ENCODE measurements at places on chromosomes 1 and 21.

DNA sequence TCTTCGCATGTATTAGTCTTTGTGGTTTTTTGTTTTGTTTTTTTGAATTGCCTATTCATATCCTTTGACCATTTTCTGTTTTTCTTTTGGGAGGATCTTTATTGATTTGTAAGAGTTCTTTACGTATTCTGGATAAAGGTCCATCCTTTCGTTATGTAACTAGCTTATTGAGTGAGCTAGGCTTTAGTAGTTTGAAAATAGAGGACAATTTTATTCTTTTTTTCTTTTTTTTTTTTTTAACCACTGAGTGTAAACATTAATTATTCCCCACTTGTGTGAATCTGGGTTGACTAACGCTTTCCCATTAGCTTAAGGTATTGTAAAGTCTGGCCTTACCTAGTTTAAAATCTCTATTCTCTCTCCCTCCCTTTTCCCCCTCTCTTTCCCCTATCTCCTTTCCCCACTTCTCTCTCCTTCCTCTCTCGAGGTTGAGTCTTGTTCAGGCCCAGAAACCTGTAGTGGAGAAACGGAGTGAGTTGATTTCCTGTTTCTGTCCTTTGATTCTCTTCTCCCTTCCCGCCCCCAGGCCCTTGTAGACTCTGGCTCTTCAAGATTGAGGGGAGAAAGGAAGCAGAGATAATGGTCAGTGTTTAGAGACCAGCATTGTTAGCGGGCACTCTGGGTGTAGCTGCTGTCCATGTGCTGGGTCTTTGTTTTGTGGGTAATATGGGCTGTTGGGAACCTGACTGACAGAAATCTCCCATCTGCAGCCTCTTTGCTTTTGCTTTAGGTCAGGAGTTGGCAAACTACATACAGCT is 1.5 kb downstream of the MORC3 start:
- peak; percentile 50 for DNase-seq

DNA sequence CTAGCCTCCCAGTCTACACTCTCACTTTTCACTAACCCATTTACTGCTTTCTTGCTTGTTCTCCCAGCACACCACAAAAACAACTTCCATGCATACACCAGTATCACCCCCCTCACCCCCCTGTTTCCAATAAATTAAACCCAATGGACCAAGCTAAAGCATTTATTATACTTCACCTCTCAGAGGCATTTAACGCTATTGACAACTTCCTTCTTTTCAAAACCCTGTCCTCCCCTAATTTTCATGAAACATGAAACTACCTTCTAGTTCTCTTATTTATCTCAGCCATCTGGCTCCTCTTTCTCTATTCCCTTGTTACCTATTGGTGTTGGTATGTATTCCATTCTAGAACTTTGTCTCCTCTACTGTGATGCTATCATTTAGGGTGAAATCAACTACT is 32.3 kb downstream of the PTPRC start:
- DNase-seq: no peak

GRCh38 chr1:47031059-47031458 is 7.6 kb downstream of the CYP4X1 start:
- DNase-seq: no peak

- DNase-seq: no peak
Observed at GRCh38 chr1:175804561-175804960, 61.2 kb upstream of the TNR start.

- peak; percentile 25 for DNase-seq
Observed at GRCh38 chr1:70528590-70529333, 117.7 kb downstream of the CTH start.

DNA sequence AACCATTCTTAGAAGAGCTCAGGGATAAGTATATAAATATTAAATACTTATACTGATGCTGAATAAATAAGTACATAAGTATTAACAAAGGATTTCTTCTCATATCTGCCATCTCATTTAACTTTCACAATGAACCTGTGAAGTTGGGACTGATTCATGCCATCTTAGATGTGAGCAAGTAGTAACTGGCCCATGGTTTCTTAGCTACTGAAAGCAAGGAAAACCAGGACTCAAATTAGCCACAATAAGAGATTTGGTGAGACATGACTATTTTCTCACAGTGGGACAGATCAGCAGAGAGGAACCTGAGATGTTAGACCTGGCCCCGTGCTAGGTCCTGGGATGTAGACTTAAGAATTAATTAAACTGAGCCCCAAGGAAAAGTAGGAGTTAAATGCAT is 8.2 kb upstream of the RAB3B start:
- DNase-seq: no peak

DNA sequence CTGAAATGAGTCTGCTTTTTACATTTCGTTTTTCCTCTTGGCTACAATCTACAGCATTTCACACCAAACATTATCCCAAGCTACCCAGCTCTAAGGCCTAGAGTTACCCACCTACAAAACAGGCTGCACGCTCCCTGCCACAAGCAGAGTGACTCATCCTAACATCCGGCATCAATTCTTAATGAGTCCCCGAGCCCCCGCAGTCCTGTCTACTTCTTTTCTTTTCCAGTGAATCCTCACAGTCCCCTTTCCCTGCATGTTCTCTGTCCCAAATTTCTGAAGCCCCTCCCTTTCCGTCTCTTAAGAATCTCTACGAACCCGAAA is 650 bp downstream of the PCNX2 start:
- DNase-seq: peak; percentile 70

DNA sequence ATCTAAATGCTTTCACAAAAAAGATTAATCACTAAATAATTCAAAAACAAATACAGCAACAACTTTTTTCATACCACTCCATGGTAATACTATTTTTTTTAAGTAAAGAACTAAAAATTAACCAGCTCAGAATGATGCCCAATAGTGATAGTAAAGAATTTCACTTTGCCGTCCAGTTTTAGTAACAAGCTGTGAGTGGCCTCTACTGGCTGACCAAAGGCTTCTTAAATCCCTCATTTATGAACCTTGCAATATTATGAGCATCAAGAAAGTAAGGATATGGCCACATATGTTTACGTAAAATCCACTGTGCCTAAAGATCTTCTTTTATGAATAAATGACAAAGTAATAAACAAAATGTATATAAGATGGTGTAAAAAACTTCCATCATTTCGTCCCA is 108.6 kb downstream of the GPATCH2 start:
- DNase-seq: no peak

- DNase-seq: no peak
Observed at GRCh38 chr1:30764396-30764795, 6.8 kb upstream of the LAPTM5 start.

- DNase-seq: peak; percentile 73
Observed at GRCh38 chr1:109248797-109249629, at the start of gene CELSR2. Gene CELSR2 (plus strand): TSS chr1:109249539. CDS start chr1:109250080, 541 bp downstream.

All from ACHN (cell line).